ENCODE measurements at places on chromosomes 3 and 15. TPM values are rescaled to one million over a fixed set of nuclear protein-coding genes. Genes with fewer than 3 reads are reported as not detected.

The DAPK2 gene
- 58.3 TPM for total RNA-seq

- no peak for DNase-seq
Observed at GRCh38 chr3:99620976-99621375, 17.4 kb upstream of the COL8A1 start.

The TF gene
- total RNA-seq: 2.6 TPM

DNA sequence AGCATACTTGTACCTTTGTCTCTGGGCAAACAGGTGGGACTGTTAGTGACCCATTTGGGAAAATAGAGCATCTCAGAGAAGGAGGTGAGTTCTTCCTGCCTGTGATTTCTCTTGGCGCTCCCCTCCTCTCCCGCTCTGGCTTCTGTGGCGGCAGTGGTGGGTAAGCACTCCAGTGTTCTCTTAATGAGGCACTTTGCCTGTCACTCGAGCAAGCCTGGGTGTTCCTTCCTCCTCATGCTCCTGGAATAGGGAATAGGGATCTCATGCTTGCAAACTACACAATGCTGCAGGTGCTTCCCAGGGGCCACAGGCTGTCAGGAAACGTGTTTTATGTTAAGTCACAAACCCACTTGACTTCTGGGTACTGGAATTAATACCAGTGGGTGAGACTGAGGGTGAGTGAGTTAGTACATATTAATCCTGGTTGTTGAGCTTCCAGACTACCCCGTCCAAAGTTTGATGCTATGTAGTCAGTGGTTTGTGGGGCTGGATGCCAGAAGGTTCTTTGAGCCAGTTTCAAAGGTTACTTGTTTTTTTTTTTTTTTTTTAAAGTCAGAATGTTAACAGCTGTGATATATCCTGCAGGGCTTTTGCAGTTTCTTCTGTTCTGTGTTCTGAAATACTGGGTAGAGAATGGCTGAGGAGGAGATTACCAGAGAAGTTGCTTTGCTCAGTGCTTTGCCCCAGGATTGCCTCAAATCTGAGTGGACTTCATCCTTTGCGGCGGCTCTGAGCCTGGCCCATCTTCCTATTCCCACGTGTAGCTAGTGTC, 30.5 kb downstream of the EDEM1 start:
- DNase-seq: no peak

DNA sequence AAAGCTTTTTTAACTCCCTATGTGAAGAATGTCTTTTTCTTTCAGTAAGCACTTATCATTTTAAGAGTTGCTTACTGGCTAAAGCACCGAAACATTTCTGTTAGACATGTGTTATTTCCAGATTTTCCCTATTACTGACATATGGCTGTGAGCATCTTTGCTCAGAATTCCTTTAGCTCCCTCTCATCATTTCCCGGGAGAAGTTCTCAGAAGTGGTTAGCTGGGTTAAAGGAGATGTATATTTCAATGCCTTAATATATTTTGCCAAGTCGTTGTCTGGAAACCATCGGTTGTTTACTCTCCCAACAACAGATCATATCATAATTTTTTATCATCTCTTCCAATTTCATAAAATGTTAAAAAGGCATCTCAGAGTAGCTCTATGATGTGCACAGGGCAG, 396.5 kb downstream of the OCA2 start:
- DNase-seq: no peak

- DNase-seq: no peak
Observed at GRCh38 chr3:129694228-129694627, 87.8 kb upstream of the PLXND1 start.

- DNase-seq: no peak
Observed at GRCh38 chr3:85007195-85008094, 48.7 kb downstream of the CADM2 start.

- DNase-seq: no peak
Observed at GRCh38 chr3:152121270-152121636, 147.5 kb upstream of the MBNL1 start.

- no peak for DNase-seq
Observed at GRCh38 chr15:50163719-50164410, 18.1 kb upstream of the SLC27A2 start.

The SERINC4 gene
- 0.12 TPM for total RNA-seq

The GABRA5 gene
- total RNA-seq: not detected

DNA sequence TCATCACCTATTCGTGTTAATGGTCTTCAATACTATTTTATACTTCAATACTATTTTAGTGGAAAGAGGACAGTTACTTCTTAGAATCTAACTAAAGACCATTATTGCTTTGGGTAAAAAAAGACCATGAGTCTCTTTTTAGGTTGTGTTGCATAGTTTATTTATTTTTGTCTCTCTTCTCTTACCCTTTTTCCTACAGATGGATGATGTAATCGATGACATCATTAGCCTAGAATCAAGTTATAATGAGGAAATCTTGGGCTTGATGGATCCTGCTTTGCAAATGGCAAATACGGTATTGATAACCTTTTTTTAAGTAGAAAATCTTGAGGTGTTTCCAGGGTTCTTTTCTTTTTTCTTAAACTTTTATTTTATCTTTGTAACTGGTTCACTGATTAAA, 58.5 kb upstream of the SAMMSON start:
- DNase-seq: no peak

- DNase-seq: no peak
Observed at GRCh38 chr3:53287131-53287629, 31.4 kb upstream of the TKT start.

- DNase-seq: no peak
Observed at GRCh38 chr3:151426341-151426657, 34.6 kb downstream of the IGSF10 start.

The DLL4 gene
- 15.9 TPM for total RNA-seq

DNA sequence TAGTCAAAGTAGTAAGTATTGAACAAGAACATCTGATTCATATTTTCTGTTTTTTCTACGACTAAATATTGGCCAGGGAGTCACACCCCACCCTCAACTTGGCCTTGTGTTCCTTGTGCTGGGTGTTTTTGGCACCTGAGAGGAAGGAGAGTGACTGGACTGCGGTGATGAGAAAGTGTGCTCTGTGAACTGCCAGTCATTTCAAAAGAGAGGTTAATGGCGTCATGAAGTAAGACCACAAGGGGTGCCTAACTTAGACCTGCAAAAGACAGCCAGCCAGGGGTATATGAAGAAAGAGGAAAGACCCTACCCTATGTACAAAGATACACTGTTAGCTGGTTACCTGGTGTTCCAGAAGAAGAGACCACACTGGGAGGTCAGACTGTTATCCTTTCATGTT, 58.4 kb upstream of the COL8A1 start:
- DNase-seq: no peak

The ADGRG7 gene
- total RNA-seq: 11.7 TPM

The TEX55 gene
- total RNA-seq: not detected

DNA sequence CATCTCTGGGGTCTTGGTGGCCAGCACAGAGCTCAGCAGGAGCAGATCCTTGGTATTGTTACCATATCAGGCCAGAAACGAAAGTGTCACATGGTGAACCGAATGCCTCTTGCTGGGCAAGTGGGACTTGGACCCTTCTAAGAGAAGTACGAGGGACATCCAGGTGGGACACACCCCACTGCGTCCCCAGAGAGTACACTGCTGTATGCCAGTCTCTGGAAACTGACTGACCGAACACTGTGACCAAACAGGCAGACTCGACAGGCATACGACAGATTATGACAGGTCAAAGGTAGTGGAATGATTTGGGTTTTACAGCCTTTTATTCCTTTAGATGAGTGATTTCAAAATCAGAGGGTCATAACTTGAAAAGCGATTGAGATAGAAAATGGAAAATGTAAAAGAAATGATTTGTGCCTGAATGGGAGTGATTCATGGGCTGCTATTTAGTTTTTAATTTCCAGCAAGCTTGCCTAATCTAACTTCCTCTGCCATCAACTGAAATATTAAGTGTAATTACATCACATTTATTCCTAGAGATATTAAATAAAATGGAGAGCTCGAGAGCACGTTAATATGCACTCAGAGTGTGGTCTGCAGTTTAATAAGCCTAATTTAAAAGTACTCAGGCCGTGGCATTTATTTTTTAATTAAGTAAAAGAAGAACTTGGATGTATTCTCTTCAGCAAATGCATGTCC, 63.4 kb upstream of the CTXND1 start:
- no peak for DNase-seq

The POLQ gene
- 1.5 TPM for total RNA-seq

DNA sequence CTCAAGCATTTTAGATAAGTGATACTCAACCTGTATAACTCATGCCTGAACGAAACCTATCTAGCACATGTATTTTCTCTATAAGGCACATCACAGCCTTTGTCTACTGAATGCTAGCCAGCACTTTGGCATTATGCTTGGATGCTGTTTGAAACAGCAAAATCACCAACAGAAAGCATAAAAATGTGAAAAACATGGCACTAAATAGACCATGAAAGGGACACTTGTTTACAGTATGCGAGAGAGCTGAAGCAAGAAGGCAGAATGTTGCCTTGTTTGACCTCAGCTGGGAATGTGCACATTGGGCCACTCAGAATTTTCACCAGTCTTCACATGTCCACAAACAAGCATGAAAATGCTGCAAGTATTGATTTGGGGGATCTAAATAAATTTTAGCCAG, 59.5 kb downstream of the MINDY2 start:
- no peak for DNase-seq

The PRSS50 gene
- not detected for total RNA-seq

The SLC28A1 gene
- total RNA-seq: not detected

The SUSD5 gene
- total RNA-seq: 0.37 TPM

The IL20RB gene
- 0.89 TPM for total RNA-seq

The PLSCR2 gene
- total RNA-seq: 0.70 TPM

DNA sequence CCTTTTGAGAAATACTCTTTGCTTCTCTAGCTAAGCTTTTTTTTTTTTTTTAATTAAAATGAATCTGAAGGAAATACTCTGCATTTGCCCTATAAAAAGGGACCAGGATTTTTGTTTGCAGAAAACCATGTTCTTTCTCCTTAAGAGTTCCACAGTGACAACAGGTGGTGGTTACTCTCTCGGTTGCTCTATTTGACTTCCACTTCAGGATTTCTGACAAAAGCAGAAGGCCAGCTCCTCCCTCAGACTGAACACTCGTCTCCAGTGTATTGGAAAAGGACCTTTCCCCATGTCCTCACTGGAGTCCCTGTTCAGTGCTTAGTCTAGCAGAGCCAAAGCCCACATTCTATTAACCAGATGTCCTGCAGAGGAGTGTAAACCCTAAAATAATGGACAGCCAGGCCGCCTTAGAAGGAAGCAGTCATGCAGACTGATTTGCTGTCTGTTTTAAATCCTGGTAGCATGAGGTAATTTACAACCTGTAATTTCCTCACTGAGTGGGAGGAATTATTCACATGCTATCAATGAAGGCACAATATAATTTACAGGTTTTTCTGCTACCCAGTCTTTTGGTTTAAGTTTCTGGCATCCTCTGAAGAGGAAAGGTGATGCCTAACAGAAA, 599.3 kb downstream of the PYDC2 start:
- DNase-seq: no peak

- no peak for DNase-seq
Observed at GRCh38 chr3:140724856-140725812, 47.3 kb downstream of the TRIM42 start.

DNA sequence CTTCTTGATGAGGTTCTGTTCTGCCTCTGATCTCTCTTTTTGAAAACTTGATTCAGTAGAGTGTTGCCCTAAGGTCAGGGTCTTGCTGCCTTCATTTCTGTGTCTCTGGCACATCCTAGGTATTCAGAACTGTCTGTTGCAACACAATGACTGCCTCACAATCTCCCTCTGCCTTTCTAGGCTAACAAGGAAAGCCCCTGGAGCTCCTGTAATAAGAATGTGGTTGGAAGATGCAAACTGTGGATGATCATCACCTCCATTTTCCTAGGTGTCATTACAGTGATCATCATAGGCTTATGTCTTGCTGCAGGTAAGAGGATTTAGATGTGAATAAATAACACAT, 7.0 kb downstream of the C3orf52 start:
- DNase-seq: no peak

The ALDH1A3 gene
- 5.4 TPM for total RNA-seq

GRCh38 chr3:154273381-154273780, 50.9 kb downstream of the DHX36 start:
- no peak for DNase-seq
